ENCODE measurements at places on chromosomes 11 and 22.

DNA sequence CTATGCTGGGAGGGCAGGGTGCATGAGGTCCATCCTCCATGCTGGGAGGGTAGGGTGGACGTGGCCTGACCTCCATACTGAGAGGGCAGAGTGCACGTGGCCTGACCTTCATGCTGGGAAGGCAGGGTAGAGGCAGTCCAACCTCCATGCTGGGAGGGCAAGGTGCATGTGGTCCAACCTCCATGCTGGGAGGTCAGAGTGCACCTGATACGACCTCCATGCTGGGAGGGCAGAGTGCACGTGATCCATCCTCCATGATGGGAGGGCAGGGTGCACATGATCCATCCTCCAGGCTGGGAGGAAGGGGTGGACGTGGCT is 622.2 kb downstream of the BRD1 start:
- DNase-seq = no peak

GRCh38 chr22:32764330-32765131 is 37.0 kb upstream of the TIMP3 start:
- no peak for DNase-seq

- DNase-seq = no peak
These were observed 47.5 kb upstream of the GALNT18 start for GRCh38 chr11:11669233-11669846.

GRCh38 chr11:6618117-6619003 is 862 bp downstream of the TPP1 start:
- DNase-seq = no peak

- no peak for DNase-seq
These were observed 4.3 kb upstream of the SLC25A17 start for GRCh38 chr22:40823426-40823825.

DNA sequence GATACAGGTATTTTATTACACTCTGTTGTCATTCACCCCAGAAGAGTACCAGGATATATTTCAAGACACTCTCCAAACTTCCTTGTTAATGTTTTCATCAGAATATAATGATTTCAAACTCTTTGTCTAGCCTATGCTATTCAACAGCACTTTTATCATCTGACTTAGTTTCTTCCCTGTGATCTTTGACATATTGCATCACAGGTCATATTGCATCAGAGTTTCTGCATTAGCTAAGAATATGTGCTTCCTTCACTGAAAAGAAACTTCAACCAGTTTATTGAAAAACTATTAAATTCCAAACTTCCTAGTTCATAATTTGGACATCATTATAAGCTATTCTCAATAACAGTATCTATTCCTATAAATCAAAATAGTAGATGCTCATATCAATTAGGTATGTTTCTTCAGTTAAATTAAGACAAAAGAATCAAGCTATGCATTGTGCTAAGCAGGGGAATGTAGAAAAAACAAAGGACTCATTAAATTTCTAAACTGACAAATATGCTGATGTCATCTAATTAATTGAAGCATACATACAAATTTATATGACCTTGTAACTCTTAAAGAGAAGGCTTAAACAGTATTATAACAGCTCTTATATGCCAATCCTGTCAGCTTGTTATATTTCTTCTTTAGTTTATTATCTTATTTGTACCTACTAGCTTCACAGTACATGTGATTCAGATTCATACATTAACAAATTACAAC is 361.8 kb upstream of the LUZP2 start:
- DNase-seq = no peak

DNA sequence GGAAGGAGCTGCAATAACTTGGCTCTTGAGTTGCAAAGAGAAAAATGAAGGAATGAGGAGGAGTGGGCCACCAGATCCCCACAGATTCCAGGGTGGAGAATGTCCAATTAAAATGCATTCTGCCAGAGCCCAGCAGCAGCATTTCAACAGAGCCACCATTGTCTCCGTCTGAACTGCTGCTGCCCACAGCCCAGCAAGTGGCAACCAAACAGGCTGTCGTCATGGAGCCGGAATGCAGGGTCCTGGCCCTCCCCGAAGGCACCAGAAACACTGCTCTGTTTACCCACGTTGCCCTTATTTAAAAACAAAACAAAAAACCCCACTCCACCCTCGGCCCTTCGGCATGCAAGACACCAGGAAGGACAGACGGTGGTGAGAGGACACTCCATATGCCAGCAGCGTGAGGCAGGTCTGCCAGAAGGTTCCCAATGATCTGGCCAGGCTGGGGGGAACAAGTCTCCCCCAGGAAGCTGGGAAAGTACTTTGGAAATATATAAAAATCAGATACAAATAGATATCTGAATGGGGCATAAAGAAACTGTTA is 32.5 kb downstream of the PLEKHA7 start:
- no peak for DNase-seq

- no peak for DNase-seq
These were observed 15.8 kb downstream of the SCUBE2 start for GRCh38 chr11:9075556-9075955.

DNA sequence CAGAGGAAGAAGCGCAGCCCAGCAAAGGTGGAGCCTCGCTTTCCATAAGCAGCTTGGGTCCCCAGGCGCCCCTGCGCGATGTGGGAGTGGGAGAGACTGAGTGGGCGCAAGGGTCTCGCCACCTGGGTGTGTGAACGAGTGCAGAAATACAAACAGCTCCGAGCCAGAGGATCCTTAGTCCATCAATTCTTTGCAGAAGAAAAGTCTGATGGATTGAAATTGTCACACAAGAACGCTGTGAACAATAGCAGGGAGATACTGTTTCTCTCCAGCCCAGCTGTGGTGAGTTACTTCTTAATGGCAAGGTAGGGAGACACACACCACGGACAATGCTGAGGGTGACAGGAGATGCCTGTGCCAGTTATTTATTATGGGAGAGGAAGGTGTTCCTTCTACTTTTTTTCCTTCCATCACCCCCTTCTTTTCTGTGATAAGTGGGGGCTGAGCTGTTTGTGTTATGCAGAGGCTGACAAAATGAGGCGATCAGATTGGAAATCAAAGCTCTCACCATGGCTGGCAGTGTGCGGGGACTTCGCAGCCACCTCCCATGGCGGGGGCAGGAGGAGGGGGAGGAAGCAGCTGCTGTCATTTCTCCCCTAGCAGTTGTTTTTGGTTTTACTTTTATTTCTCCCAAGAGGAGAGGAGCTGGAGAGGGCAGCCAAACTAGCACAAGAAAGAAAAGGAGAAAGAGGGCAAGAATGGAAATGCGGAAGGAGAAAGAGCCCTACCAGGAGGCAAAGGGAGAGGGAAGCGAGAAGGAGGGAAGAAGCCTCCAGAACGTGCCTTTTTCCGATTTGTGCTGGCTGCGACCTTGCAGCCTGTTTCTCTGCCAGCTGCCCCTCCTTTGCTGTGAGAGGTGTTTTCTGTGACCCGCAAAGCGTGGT is 755.8 kb downstream of the NTM start:
- no peak for DNase-seq

GRCh38 chr11:40376331-40376730 is 1083.1 kb downstream of the LRRC4C start:
- DNase-seq = no peak

GRCh38 chr11:62068730-62069129 is 55.1 kb upstream of the INCENP start:
- DNase-seq = no peak

- DNase-seq = no peak
These were observed 12.8 kb downstream of the DGCR2 start for GRCh38 chr22:19109198-19110063.

GRCh38 chr11:130315354-130315970 is 745 bp upstream of the ZBTB44 start:
- DNase-seq = no peak

GRCh38 chr11:567629-568292 is 7.0 kb downstream of the RASSF7 start:
- DNase-seq = no peak

- no peak for DNase-seq
These were observed 10.7 kb downstream of the CWF19L2 start for GRCh38 chr11:107446822-107447431.

- DNase-seq = no peak
These were observed 491.2 kb upstream of the LRRC4C start for GRCh38 chr11:41950470-41951143.

DNA sequence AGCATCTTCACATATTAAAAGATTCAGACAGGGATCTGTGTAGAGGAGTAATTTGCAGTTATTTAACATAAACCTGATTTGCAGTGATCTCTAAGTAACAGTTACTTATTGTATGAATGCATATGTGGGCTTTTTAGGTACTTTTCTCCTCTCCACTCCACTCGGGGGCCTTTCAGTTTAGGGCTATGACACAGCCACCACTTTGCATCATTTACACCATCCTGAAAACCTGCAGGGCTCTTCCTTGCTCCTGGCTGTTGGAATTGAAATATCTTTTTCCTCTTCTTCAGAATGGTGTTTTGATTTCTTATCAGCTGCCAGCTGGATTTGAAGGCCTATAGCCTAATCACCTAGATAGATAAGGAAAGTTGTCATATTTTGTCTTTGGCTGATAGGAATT is 580.8 kb downstream of the NELL1 start:
- no peak for DNase-seq

DNA sequence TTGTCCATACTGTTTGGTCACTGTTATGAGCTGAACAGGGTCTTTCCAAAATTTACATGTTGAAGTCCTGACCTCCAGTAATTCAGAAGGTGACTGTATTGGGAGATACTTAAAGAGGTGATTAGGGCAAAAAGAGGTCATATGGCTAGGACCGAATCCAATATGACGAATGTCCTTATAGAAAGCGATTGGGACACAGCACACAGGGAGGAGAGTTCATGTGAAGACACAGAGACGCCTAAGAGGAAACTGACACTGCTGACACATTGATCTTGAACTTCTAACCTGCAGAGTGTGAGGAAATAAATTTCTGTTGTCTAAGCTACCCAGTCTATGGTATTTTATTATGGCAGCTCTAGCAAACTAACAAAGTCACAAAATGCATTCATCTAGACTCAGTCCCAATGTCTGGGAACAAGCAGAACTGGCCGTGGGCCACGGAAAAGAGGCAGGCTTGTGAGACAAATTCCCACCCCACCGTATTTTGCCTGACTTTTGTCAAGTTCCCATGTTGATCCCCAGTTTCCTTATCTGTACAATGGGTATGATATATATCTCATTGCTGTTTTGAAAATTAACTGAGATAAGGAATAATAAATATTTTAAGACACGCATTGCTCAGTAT is 295.0 kb downstream of the NTM start:
- DNase-seq = no peak

GRCh38 chr11:60127311-60127811 is 38.9 kb downstream of the MS4A2 start:
- no peak for DNase-seq

GRCh38 chr11:13134886-13135285 is 125.8 kb downstream of the RASSF10 start:
- DNase-seq = no peak

DNA sequence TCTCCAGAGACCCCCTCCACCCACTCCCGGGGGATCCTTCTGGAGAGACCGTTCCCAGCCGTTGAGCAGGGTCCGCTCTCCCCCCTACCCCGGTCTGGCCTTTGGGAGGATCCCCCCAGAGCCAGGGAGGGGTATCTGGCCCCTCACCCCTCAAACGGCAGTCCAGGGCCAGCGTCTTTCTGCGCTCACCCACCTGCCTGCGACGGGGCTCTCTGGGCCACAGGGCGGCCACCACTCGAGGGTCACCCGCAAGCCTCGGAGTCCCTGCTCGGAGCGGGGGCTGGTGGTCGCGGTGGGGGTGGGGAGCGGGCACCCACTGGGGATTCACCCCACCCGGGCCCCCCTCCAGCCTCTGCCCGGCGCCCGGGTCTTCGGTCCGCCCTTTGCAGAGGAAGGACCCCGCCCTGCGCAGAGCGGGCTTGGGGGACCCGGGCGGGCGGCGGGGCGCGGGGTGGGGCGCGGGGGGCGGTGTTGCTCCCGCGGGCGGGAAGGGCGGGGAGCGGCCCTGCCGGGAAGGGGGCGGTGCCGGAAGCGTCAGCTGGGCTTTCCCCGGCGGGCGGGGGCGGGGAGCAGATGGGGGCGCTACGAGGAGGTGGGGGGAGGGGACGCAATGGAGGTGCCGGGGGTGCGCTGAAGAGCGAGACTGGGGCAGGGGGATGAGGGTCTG is 16.6 kb downstream of the CRELD2 start:
- DNase-seq = no peak

DNA sequence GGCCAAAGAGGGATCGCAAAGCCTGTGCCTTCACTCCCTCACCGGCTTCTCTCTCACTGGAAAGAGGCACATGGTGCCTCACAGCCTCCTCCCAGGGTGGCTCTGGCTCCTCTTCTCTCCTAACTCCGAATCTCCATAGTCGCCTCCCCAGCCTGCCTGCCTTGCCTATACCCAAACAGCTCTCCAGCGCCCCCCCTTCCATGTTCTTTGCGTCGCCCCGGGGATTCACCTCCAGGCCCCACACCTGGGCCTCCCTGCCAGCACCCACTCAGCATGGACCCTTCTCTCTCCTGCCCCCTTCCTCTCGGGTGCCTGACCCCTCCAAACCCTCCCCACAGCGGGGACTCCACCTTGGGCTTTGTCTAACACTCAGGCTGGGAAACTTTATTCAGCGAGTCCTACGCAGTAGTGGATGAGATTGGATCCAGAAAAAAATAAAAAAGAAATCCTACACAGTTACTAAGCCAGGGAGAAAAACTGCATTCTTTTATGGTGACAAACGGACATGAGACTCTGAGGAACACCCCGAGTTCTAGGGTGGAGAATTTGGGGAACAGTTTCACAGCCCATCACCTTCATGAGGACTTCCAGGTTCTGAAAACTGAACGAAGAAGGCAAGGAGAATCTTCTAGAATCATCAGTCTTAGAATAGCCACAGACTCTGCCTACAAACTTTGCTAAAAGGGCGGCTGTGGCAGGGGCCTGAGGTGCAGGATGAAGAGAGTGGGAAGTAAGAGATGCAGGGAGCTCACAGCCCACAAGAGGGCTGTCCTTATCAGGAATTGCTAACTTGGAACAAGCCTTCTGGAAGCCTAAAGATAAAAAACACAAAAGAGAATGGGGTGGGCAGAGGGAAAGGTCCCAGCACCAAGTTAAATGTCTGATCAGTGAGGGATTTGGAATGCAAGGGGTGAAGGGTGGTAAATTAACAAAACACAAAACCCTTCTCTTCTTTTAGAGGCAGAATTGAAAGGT is 5.3 kb downstream of the PPM1F start:
- no peak for DNase-seq

GRCh38 chr11:36164506-36165250 is 124.5 kb downstream of the COMMD9 start:
- no peak for DNase-seq

- no peak for DNase-seq
These were observed 49.3 kb downstream of the LRFN4 start for GRCh38 chr11:66906061-66906733.

GRCh38 chr11:118223992-118224391 is 819 bp downstream of the JAML start:
- no peak for DNase-seq

Measured in NCI-H1436 treated with DMSO at 0.1 percent for 48 hours (cell line).